ENCODE measurements at places on chromosomes 1 and 21. TPM values are rescaled to one million over a fixed set of nuclear protein-coding genes. Genes with fewer than 3 reads are reported as not detected.

DNA sequence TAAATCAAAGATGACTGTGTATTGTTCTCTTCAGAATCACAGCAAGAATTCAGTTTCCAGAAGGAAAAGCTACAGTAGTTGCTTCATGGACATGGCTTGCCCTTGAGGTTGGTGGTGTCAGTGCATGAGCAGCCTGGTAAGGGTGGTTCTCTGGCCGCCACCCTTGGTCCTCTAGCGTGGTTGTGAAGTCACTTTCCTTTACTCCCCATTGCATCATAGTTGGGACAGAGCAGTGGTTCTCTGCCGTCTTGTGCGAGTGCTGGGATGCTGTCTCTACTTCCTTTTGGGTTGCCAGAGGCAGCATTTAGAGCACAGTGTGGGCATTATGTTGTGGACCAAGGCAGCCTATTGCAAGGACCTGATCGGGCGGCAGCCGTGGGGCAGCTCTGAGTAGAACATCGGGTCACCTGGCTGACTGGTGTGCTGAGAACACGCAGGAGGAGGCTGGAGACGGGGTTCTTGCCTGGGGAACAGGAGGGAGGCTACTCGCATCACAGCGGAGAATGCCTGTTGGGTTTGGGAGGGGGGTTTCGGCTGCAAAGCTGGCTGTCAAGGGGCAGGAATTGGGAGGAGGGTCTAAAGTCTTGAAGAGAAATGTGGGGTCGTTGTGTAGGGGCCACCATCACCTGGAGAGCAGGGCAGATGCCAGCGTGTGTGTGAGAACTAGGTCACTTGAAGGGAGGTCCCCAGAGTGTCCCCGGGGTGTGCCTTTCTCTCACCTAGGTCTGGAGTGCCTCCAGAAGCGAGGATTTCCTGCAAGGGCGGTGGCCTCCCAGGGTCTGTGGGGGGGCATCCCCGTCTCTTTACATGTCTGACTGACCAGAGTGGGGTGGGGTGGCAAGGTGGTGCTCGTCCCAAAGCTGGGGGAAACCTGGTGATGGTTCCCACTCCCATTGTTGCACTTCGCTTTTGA lies 6.3 kb downstream of the ARF1 start:
- peak overlapping the region; percentile 90 for H3K27ac ChIP-seq
- H3K27me3 ChIP-seq = no peaks in the 10 kb centered on the region
- H3K4me1 ChIP-seq = peaks cover 79% of the 10 kb centered on the region
- peak overlapping the region; percentile 43 for H3K4me3 ChIP-seq
- DNase-seq = no peak
- peaks cover 72% of the 10 kb centered on the region for H3K36me3 ChIP-seq

GRCh38 chr1:10969267-10969970 lies 43.0 kb upstream of the TARDBP start:
- H3K4me1 ChIP-seq = peaks cover 18% of the 10 kb centered on the region
- peaks cover 3% of the 10 kb centered on the region for H3K27me3 ChIP-seq
- DNase-seq = no peak
- H3K27ac ChIP-seq = no peak overlapping the region
- no peak overlapping the region for H3K4me3 ChIP-seq

DNA sequence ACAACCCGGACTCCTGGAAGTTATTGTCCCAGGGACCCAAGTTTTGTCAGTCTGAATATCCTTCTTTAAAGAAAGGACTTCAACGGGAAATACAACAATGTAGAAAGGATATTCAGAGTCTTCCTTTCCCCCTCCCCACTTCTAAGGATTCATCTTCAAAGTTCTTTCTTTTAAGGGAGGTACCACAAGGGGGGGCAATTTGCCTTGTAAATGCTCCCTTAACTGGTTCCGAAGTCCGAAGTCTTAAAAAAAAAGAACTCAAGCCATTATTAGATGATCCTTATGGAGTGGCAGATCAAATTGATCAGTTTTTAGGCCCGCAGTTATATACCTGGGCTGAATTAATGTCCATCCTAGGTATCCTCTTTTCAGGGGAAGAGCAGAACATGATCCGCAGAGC lies 47.0 kb downstream of the SERINC2 start:
- no peak overlapping the region for H3K27ac ChIP-seq
- H3K36me3 ChIP-seq = peaks cover 2% of the 10 kb centered on the region
- peaks cover 25% of the 10 kb centered on the region for H3K27me3 ChIP-seq
- no peaks in the 10 kb centered on the region for H3K4me1 ChIP-seq

GRCh38 chr1:66182551-66183178 lies 351.3 kb upstream of the SGIP1 start:
- peaks cover 22% of the 10 kb centered on the region for H3K4me1 ChIP-seq
- peak overlapping the region; percentile 25 for H3K27ac ChIP-seq
- no peak overlapping the region for H3K4me3 ChIP-seq
- peak; percentile 45 for DNase-seq
- no peaks in the 10 kb centered on the region for H3K36me3 ChIP-seq
- H3K27me3 ChIP-seq = no peaks in the 10 kb centered on the region

DNA sequence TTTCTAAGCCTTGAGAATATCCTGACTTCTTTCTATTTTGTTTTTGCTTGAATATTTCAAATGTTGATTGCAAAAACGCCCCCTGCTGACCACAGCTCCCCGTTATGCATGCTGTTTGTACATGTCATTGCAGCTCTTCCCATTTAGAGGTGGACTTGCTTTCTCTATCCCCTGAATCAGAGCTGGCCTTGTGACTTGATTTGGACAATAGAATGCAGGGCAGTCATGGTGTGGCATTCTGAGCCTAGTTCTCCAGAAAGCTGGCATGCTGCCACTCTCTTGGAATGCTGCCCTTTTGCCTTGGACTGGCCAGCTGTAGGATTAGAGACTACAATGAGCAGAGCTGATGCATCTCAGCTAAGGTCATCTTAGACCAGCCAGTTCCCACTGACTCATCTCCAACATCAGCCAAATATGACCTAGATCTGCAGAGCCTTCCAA lies 1561.5 kb downstream of the MRPL39 start:
- no peak overlapping the region for H3K4me3 ChIP-seq
- peaks cover 14% of the 10 kb centered on the region for H3K4me1 ChIP-seq
- peak; percentile 3 for DNase-seq
- H3K27ac ChIP-seq = no peak overlapping the region
- H3K27me3 ChIP-seq = no peaks in the 10 kb centered on the region
- no peaks in the 10 kb centered on the region for H3K36me3 ChIP-seq

DNA sequence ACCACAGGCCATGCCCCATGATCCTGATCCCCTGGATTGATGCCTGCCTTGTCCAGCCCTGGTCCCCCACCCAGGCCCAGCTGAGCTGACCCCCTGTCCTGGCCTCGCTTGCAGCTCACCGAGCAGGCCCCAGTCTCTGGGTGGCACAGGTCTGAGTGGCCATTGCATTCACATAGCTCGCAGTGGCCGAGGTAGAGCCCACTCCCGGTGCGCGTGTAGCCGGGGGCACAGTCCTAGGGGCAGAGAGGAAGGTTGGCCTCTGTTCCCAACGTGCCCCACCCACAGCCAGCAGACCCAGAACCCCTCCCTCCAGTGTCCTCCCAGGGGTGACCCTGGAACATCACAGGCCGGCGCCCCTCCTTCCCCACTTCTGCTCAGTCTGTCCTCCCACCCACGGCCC lies 51.9 kb downstream of the LDLRAD2 start:
- no peak for DNase-seq
- peaks cover 4% of the 10 kb centered on the region for H3K4me1 ChIP-seq
- no peak overlapping the region for H3K27ac ChIP-seq
- peaks cover 7% of the 10 kb centered on the region for H3K36me3 ChIP-seq

GRCh38 chr1:61461406-61462384 lies 263.2 kb downstream of the TM2D1 start:
- H3K36me3 ChIP-seq = no peaks in the 10 kb centered on the region
- H3K4me1 ChIP-seq = no peaks in the 10 kb centered on the region
- H3K27me3 ChIP-seq = no peaks in the 10 kb centered on the region
- H3K27ac ChIP-seq = no peak overlapping the region
- H3K4me3 ChIP-seq = no peak overlapping the region

GRCh38 chr1:214361636-214362035 lies 80.7 kb downstream of the SMYD2 start:
- no peak overlapping the region for H3K27ac ChIP-seq
- no peaks in the 10 kb centered on the region for H3K36me3 ChIP-seq
- no peak overlapping the region for H3K4me3 ChIP-seq
- DNase-seq = no peak

DNA sequence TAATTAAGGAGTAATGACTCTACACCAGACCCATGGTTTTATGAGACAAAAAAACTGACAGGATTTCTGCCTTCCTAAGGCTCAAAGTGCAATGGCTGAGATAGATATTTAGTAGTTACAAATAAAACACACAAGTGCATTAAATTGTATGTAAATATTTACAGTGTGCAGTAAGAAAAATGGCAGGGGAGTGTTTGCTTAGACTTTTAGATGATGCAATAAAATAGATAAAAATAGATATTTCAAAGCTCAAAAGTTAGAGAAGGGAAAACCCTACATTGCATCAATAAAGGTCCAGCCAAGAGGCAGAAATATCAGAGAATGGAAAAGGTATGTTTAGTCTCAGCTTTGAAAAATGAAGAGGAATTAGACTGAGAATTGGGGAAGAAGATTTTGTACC lies 226.3 kb upstream of the FGGY start:
- H3K4me1 ChIP-seq = peaks cover 24% of the 10 kb centered on the region
- no peak overlapping the region for H3K4me3 ChIP-seq
- peak overlapping the region; percentile 80 for H3K27ac ChIP-seq

Gene KCNJ10
- total RNA-seq = not detected

Gene CFHR3
- not detected for total RNA-seq

Gene PDZK1
- total RNA-seq = not detected

Gene NBPF4
- total RNA-seq = 0.10 TPM
